ENCODE measurements at places on chromosomes 12 and 14. TPM values are rescaled to one million over a fixed set of nuclear protein-coding genes. Genes with fewer than 3 reads are reported as not detected.

- no peak for DNase-seq
These were observed 107.3 kb upstream of the DCN start for GRCh38 chr12:91289906-91290305.

- DNase-seq, result no peak
These were observed 5.0 kb upstream of the PKP2 start for GRCh38 chr12:32901553-32901952.

GRCh38 chr12:98893126-98893674, 248.1 kb downstream of the APAF1 start:
- no peak for DNase-seq

DNA sequence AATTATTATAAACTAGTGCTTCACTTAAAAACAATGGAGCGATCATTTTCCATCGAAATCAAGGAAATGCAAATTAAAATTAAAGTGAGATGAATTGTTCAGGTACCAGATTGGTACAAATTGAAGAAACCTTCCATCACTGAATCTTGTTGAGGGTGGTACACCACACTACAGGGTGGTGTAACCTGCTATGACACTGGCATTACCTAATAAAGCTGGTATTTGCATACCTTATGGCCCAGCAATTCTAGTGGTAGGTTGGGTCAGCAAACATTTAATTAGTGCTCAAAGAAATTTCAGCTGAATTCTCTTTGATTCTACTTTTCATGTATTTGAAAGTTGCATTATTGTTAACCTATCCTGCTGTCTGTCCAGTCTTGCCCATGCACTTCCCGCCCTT, 9.2 kb downstream of the TIGAR start:
- no peak for DNase-seq

The COX8C gene
- not detected for total RNA-seq

The ACVRL1 gene
- total RNA-seq, result 0.46 TPM

The DHRS4 gene
- total RNA-seq, result 18.8 TPM

The RTL1 gene
- total RNA-seq, result 1.5 TPM

Measured in type B pancreatic cell (in vitro differentiated cells).